ENCODE measurements at places on chromosomes 1 and 21. TPM values are rescaled to one million over a fixed set of nuclear protein-coding genes. Genes with fewer than 3 reads are reported as not detected.

DNA sequence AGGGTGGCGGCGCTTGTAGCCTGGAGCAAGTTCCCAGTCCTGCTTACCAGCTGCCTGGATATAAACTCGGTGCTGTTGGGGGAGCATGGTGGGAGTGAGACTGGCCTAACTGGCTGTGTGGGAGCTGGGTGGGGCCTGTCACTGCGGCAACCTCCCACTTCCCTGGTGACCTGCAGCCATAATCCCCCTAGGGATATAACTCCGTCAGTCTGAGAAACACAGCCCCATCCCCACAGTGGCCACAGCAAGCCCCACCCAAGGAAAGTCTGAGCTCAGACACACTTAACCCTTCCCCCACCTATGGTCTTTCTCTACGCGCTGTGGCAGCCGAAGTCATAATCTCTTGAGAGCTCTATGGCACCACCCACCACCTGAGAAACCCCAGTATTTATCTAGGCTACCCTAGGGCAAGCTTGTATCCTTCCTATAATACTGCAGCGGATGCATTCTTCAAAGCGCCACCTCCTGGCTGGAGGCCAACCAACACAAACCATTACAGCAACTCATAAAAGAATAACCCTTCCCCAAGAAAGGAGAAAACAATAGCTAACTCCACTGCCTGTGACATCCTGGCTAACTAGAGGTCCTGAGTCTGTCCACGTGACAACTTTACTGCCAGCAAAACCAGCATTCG, 57.4 kb downstream of the ZNF648 start:
- H3K4me1 ChIP-seq = no peaks in the 10 kb centered on the region
- H3K36me3 ChIP-seq = no peaks in the 10 kb centered on the region
- H3K4me3 ChIP-seq = no peak overlapping the region
- peaks cover 3% of the 10 kb centered on the region for H3K27me3 ChIP-seq
- H3K27ac ChIP-seq = no peak overlapping the region
- peak; percentile 72 for DNase-seq

- H3K27me3 ChIP-seq = no peaks in the 10 kb centered on the region
- peak overlapping the region; percentile 81 for H3K4me3 ChIP-seq
- H3K4me1 ChIP-seq = peaks cover 7% of the 10 kb centered on the region
- H3K27ac ChIP-seq = peak overlapping the region; percentile 19
- H3K36me3 ChIP-seq = peaks cover 18% of the 10 kb centered on the region
- DNase-seq = peak; percentile 88
Observed at GRCh38 chr1:23799570-23800399, 769 bp downstream of the GALE start.

DNA sequence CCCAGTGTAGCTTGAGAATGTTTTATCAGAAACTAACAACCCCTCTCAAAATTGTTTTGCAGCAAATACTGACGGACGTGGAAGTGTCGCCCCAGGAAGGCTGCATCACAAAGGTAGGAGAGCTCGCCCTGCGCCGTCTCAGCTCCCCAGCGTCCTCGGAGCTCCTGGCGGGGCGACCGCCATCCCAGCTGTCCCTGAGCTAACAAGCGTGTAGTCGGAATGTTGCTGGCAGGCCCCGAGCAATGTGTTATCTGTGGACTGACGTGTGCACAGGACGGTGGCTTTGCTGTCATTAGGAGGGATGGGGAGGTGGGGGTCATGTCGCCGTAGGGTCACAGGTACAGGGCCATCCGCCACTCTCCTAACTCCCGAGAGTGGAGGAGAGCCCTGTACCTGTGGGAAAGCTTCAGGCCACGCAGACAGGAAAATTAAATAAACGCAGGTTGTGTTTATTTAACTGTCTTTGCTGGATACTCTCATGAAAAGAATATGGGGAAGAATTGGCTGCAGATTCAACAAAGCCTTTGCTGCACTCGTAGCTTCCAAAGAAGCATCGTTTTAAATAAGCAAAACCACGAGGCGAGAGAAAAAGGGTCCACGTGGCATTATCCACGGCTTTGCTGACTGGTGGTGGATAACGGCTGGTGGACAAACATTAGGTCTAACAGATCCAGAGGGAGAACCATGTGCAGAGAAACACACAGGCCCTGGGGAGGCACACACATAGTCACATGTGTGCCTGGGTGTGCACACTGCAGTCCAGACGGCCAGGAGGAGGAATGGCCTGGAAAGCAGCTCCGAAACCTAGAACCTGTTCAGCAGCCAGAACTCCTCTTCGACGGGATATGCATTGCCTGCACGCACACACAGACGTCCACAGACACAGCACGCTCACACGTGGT, 175.3 kb downstream of the PRDM16 start:
- no peaks in the 10 kb centered on the region for H3K36me3 ChIP-seq
- no peak for DNase-seq
- H3K27ac ChIP-seq = no peak overlapping the region

DNA sequence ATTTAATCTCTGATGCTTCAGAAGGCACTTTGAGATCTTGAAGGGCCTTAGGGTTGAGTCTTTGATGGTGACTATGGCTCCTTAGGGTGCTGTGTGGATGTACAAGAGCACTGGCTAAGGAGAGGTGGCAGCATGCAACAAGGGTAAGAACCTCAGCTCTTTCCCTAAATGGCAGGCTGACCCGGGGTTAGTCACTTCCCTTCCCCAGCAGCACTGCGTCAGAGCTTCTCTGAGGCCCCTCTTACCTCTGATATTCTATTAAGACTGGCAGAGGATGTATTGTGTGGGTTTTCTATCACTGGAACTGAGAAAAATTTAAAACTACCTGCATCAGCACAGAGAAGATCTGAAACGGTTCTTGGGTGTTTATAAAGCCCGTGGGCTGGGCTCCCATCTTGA, 11.8 kb downstream of the C1orf116 start:
- DNase-seq = no peak
- H3K4me1 ChIP-seq = peaks cover 7% of the 10 kb centered on the region
- no peaks in the 10 kb centered on the region for H3K36me3 ChIP-seq
- no peak overlapping the region for H3K27ac ChIP-seq

- H3K27me3 ChIP-seq = no peaks in the 10 kb centered on the region
- no peak overlapping the region for H3K27ac ChIP-seq
- no peak overlapping the region for H3K4me3 ChIP-seq
- no peak for DNase-seq
- H3K36me3 ChIP-seq = no peaks in the 10 kb centered on the region
Observed at GRCh38 chr1:43890815-43891214, 42.8 kb upstream of the ARTN start.

Gene SDHC
- 263 TPM for total RNA-seq

DNA sequence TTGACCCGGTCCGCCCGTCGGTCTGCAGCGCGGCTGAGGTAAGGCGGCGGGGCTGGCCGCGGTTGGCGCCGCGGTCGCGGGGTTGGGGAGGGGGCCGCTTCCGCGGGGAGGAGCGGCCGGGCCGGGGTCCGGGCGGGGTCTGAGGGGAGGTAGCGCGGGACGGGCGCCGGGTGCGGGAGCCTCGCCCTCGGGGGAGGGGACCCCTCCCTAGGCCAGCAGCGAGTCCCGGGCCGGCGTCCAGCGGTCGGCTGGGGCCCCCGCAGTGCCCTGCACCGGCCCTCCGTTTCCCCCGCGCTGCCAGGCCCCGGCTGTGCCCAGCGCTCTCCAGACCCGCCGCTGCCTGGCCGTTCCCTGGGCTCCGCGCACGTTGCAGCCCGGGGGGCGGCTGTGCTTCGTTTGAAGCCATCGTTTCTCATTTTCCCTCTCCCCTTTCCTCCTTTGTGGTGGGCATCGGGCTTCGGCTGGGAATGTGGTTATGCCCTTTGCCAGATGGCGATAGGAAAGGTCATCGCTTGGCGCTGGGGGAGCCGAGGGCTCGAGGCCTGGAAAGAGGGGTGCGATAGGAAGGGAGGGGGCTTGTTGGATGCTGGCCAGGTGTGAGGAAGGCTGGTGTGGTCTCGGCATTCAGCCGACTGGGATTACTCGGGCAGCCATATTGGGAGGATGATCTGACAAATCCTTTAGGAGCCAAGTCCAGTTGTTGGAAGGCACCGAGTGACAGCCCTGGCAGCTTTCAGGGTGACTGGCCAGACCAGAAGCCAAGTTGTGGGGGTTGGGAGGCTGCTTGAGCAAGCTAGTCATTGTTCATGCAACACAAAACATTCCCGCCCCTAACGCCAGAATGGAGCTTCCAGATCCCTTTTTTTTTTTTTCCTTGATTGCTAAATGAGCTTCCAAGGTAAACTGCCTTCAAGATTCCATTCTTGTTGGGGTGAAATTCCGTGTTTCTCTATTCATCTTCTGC, 753 bp downstream of the KIF1B start:
- peak; percentile 85 for DNase-seq
- no peaks in the 10 kb centered on the region for H3K36me3 ChIP-seq
- H3K27ac ChIP-seq = peak overlapping the region; percentile 100
- peaks cover 5% of the 10 kb centered on the region for H3K4me1 ChIP-seq
- peak overlapping the region; percentile 96 for H3K4me3 ChIP-seq

DNA sequence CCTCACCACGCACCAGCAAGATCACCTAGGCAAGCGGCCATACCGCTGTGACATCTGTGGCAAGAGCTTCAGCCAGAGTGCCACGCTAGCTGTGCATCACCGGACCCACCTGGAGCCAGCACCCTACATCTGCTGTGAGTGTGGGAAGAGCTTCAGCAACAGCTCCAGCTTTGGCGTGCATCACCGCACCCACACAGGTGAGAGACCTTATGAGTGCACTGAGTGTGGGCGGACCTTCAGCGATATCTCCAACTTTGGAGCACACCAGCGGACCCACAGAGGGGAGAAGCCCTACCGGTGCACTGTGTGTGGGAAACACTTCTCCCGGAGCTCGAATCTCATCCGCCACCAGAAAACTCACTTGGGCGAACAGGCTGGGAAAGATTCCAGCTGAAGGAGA, 5.0 kb downstream of the ZNF691 start:
- H3K27ac ChIP-seq = no peak overlapping the region
- DNase-seq = no peak
- no peaks in the 10 kb centered on the region for H3K27me3 ChIP-seq
- no peak overlapping the region for H3K4me3 ChIP-seq
- peaks cover 3% of the 10 kb centered on the region for H3K4me1 ChIP-seq

Gene CD1B
- total RNA-seq = not detected

Measured in endodermal cell (in vitro differentiated cells).